Effector memory CD8-positive, alpha-beta T cell (primary cell): ENCODE measurements at places on chromosomes 12 and 14.

DNA sequence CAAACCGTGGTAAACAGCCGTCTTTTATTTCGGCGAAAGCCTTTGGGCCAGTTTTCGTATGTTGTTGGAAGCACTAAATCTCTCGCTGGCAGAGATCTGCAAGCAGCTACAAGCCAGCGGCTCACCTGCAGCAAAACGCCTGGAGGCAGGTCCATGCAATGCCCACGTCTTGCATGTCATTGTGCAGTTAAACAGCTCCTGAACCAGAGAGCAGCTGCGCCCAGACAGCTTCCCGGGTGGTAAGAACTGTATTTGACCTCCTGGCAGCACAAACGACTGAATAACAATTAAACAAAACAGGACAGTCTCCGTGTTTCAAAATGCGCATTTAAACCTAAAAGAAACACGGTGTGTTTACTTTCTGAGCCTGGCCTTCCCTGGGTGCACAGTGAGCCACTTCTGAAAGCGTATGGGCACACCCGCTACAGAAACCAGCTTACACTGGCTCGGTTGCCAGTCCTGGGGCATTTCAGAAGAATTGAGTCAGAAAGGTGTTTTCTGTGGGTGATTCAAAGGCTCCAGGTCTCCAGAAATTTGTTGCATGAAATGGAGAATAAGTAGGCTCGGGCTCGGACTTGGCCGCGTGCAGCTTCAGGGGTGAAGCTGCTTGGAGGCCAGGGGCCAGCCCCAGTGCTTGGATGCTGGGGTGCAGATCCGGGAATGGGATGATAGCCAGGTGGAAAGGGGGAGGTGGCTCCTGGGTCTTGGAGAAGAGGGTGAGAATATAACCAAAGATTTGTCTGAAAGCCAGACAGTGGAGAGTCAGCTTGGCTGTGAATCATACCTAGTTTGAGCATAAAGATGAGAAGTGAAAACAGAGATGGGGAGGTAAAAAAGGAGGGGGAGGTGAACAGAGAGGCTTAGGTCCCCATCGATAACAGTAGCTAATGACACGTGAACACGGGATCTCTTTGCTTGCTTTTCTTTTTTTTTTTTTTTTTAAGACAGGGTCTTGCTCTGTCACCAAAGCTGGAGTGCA, 24.9 kb upstream of the FZD10 start:
- H3K36me3 ChIP-seq: no peaks in the 10 kb centered on the region
- no peak for DNase-seq
- H3K4me1 ChIP-seq: no peaks in the 10 kb centered on the region
- peaks cover 4% of the 10 kb centered on the region for H3K27me3 ChIP-seq
- no peak overlapping the region for H3K27ac ChIP-seq
- no peak overlapping the region for H3K4me3 ChIP-seq

DNA sequence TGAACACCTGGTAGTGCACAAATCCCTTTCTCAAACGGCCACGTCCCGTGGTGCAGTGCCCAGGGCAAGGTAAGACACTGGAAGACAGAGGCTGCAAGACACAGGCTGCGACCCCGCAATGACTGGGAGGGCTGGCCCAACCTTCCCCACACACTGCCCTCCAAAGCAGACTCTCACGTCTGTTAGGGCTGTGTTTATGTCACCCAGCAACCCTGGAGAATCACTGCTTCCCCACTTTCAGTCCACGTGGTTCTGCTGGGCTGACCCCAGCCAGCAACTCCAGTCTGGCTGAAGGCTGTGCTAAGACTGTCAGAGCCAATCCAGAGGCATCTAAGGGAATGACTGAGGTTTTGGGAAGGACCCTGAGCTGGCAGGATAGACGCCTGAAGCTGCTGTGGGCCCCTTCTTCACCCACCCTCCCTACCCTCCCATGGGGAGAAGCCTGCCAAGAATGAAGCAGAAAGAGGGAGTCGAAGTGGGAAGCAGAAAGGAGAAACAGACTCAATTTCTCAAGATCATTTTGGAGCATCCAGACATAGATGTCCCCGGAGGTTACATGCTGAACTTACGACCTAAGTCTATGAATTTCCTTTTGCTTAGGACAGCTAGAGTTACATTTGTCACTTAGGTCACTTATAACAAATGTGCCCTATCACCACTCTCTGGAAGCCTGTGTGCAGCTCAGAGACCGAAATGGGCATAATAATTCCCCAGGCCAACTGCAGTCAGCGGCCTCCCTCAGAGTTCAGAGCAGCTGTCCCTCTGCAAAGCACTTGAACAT, 11.7 kb downstream of the KDM2B start:
- H3K27me3 ChIP-seq: no peaks in the 10 kb centered on the region
- peak overlapping the region; percentile 73 for H3K27ac ChIP-seq
- no peak for DNase-seq
- H3K4me3 ChIP-seq: no peak overlapping the region
- H3K4me1 ChIP-seq: peaks cover 16% of the 10 kb centered on the region
- peaks cover 56% of the 10 kb centered on the region for H3K36me3 ChIP-seq

- peaks cover 11% of the 10 kb centered on the region for H3K4me1 ChIP-seq
- no peaks in the 10 kb centered on the region for H3K27me3 ChIP-seq
- H3K4me3 ChIP-seq: no peak overlapping the region
- peaks cover 62% of the 10 kb centered on the region for H3K36me3 ChIP-seq
Observed at GRCh38 chr12:113935459-113935858, 30.7 kb downstream of the RBM19 start.

DNA sequence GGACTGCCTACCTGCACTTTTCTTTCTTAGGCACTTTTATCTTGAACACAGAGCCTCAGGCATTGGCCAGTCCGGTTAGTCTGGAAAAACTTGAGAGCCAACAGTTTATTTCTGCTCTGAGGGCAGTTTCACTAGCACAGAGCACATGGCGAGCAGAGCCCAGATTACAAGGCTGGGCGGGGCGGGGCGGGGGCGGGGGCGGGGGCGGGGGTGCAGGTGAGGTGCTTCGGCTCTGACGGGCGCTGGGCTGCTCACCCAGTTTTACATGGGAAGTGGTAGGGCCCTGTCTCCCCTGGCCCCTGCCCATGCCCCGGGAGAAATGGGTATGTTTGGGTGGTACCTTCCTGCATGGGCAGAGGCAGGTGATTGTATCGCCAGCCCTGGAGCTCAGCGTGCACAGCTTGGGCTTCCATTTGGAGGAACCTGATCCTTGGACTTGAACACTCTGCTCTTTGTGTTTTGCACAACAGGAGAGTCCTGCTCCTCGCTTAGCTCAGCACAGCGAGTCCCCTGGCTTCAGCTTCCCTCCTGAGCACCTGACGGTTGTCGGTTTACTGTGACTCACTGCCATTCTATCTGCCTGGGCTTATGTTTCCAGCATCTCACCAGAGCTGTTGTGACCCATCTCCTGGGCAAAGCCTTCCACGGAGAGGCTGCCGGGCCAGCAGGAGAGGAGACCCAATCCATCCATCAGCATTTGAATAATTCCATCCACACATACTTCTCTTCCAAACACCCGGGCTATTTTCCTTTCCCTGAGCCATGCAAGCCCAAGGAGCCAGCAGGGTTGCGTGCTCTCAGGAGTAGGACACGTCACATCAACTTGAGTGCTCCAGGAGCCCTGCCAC, 108.5 kb downstream of the ARF6 start:
- peaks cover 50% of the 10 kb centered on the region for H3K36me3 ChIP-seq
- H3K27me3 ChIP-seq: no peaks in the 10 kb centered on the region
- peak overlapping the region; percentile 98 for H3K27ac ChIP-seq
- H3K4me1 ChIP-seq: peaks cover 51% of the 10 kb centered on the region

- no peaks in the 10 kb centered on the region for H3K27me3 ChIP-seq
- peaks cover 90% of the 10 kb centered on the region for H3K36me3 ChIP-seq
- no peak for DNase-seq
- no peak overlapping the region for H3K4me3 ChIP-seq
Observed at GRCh38 chr12:132746613-132747012, 15.0 kb downstream of the ANKLE2 start.
